GM20000 (cell line): ENCODE measurements at places on chromosomes 3 and 15.

DNA sequence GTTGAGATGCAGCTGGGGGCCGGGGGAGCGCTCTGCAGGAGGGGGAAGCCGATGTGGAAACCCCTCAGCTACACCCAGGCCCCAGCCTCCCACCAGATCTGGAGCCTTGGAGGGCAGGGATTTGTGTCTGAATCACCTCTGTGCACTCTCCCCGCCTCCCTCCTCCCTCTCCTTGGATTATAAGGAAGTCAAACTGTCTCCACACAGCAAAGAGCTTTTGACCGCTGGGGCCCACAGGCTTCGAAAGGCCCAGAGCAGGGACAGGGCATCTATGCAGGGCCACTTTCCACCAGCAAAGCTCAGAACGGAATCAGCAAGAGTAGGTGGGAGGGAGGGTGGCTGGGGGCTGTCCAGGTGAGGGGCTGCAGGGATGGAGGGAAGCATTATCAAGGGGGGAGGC is 68.9 kb downstream of the IQSEC1 start:
- no peak for DNase-seq

DNA sequence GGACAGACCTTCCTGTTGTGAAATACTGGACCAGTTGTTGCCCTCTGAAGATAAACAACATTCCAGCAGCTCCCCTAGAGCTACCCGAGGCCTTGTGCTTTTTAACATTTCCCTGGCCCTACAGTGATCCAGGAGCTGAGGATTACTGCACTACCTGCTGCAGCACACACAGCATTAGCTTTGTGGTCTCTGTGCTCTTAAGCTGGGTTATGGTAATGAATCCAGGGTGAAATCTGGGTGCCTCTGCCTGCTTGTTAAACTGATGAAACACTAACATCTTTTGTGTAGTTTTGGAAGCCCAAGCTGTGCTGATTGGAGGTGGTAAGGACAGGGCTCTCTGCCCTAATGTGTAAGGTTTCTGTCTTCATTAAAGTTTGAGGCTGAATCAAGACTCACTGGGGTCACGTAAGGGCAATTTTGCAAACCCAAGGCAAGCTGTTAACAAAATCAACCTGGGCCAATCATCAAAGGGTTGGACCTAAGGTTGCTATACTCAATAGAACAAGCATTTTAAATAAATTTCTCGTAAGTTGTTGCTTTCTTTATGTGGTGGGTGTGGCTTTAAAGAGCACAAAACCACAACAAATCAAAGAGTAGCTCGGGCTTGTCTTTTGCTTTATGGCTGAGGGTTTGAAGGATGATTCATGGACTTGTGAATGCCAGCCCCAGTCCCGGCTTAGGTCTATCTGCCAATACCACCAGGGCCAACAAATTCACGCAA is 183.9 kb downstream of the TPRG1 start:
- DNase-seq = no peak

GRCh38 chr15:59300618-59301139 is 72.0 kb downstream of the MYO1E start:
- no peak for DNase-seq

DNA sequence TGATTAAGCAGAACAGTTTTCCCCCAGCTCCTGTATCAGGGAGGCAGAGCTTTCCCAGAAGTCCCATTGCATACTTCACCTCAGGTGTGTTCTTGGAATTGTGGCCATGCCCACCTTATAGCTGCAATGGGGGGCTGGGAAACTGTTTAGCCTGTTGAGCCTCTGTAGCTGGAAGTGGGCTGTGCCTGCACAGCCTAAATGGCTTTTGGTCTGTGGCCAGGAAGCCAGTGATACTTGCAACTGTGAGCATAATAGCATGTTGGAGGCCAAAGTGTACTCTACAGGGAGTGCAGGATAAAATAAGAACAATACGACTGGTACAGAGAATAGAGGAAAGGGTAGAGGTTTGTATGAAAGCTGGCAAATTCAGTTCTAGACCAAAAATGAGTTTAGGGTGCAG is 248.5 kb downstream of the PTPRG start:
- no peak for DNase-seq

DNA sequence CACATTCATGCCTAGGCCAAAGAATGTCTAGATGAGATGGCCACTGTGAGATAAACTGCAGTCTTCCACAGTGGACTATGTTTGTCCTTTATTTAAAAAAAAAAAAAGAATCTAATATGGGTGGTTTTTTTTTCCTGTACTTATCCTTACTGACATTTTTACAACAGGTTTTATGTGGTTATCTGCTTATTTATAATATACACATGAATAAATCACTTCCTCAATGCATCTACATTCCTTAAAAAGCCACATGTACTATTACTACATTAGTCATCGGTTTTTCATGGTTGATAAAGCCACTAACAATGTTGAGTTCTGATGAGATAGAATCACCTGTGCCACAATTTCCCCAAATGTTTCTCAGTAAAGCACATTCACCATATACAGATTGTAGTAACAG is 341.3 kb upstream of the THBS1 start:
- no peak for DNase-seq

DNA sequence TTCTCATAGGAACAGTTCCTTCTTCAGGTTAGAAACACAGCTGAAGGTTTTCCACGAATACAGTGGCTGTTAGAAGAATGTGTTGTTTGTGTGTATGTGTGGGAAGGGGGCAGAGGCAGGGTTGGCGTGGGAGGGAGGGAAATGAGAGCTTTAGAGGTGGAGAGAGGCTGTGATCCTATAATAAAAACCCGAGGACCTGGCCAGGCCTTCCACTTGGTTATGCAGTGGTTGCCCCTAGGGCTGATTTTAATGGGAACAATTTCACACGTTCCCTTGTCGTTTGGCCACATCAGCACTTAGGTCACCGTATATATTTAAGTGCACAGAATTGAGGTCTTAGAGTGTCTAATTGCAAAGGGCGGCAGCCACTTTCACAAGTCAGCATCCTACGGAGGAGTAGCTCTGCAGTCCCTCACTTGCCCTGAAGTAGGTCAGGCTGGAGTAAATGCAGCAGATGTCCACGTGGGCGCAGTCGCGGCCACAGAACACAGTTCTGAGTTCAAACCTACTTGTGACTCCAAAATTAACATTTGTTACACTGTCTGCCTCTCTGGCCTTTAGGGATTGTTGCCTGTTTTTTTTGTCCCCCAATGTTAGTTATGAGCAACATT is 85.6 kb downstream of the PDCD6IP start:
- no peak for DNase-seq

DNA sequence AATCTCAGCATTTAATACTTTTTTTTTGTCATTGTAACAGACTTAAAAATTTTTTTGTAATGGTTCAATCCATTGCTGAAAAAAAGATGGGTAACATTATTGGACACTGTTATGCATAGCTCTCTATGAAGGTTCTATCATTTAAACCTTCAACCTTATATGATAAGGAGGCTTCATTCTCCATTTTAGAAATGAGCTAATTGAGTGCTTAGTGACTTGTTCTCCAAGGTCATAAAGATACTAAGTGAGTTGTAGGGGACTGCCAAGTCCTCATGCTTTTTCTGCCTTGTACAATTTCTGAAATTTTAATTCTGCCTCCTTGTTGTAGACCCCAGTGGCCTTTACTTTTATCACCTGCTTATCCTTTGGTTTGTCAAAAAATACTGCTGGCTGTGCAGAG is 56.7 kb downstream of the MGA start:
- DNase-seq = no peak

DNA sequence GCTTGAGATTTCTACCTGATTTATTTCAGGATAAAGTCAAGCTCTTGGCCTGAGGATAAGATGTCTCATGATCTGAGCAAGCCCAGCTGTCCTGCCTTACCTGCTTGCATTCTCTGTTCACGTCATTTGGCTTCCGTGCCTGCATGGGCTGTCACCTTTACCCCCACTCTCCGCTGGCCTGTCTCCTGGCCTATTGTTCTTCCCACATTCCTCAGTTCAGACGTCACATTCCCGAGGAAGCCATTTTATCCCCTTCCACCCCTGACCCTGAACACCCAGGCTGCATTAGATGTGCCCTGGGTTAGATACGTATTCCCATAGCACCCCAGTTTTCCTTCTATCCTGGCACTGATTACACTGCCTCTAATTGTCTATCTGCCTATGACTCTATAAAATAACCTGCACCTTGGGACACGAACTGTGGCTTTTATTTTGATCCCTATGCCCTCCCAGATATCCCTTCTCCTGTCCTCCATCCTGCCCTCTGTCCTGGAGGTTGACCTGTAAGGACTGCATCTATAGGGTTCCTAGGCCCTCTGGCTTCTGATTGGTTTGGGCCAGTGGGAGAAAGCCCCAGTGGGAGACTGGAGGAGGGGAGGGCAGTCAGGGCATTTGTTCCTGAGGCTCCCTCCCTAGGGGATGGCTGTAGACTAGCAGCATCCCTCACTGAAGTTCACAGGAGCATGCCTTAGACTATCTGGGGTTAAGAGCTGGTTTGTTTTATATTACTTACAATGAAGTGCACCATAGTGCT is 19.2 kb upstream of the UBE2Q2 start:
- no peak for DNase-seq

DNA sequence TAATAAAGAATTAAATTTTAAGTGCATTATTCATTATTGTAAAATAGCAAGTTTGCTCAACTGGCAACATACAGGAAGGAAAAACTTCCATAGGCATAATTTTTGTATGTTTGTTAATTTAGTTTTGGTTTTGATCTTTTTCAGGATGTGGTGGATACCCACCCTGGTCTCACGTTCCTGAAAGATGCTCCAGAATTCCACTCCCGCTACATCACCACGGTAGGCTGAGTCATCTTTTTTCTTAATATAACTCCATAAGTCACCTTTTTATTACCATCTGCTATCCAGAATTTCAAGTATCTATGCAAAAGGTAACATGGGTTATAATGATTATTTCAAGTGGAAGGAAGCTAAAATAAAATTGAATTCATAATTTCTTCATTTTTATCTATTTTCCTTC is 104.8 kb downstream of the PPP2R3A start:
- DNase-seq = no peak

GRCh38 chr15:59380902-59381610 is 8.4 kb upstream of the MYO1E start:
- DNase-seq = no peak

DNA sequence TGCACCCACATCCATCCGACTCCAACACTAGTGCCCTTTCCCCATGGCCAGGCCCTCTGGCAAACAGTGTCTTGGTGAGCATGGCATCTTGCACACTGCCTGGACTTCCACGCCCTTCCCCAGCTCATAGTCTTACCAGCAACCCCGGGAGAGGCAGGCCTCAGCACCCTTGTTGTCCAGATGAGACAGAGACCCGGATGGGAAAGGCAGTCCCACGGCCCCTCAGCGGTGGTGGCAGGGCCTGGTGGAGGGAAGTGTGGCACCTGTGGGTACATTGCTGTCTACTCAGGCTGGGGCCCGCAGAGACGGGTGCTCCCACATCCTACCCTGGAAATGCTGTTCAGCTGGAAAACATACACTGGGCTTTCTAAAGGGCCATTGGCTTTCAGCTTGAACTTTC is 28.4 kb downstream of the HDAC11 start:
- DNase-seq = no peak

- DNase-seq = no peak
Measured at GRCh38 chr15:85335193-85335942, 45.0 kb upstream of the AKAP13 start.

GRCh38 chr15:48423342-48423741 is 92.1 kb downstream of the DUT start:
- DNase-seq = no peak

- DNase-seq = no peak
Measured at GRCh38 chr15:32685576-32685975, 32.2 kb upstream of the GREM1 start.

- DNase-seq = no peak
Measured at GRCh38 chr3:13277860-13278531, 142.1 kb downstream of the NUP210 start.

- no peak for DNase-seq
Measured at GRCh38 chr3:53646723-53647122, 152.3 kb downstream of the CACNA1D start.
